ENCODE measurements at places on chromosomes 7 and 10. TPM values are rescaled to one million over a fixed set of nuclear protein-coding genes. Genes with fewer than 3 reads are reported as not detected.

Gene GPR15LG
- total RNA-seq = not detected

Gene PTEN
- 49.8 TPM for total RNA-seq

Gene ARL5B
- 7.6 TPM for total RNA-seq

Gene BMPER
- not detected for total RNA-seq

Gene MKX
- not detected for total RNA-seq

Gene C10orf67
- total RNA-seq = not detected

Gene CCDC172
- not detected for total RNA-seq

Gene NRP1
- total RNA-seq = 0.33 TPM

Gene PRKG1
- not detected for total RNA-seq

Gene LLCFC1
- not detected for total RNA-seq

Gene FAM25C
- total RNA-seq = not detected
